NAMALWA (cell line): ENCODE measurements at places on chromosomes 13 and 19.
A peak's percentile ranks its signal among the peaks of the same experiment; 100 is the strongest.

DNA sequence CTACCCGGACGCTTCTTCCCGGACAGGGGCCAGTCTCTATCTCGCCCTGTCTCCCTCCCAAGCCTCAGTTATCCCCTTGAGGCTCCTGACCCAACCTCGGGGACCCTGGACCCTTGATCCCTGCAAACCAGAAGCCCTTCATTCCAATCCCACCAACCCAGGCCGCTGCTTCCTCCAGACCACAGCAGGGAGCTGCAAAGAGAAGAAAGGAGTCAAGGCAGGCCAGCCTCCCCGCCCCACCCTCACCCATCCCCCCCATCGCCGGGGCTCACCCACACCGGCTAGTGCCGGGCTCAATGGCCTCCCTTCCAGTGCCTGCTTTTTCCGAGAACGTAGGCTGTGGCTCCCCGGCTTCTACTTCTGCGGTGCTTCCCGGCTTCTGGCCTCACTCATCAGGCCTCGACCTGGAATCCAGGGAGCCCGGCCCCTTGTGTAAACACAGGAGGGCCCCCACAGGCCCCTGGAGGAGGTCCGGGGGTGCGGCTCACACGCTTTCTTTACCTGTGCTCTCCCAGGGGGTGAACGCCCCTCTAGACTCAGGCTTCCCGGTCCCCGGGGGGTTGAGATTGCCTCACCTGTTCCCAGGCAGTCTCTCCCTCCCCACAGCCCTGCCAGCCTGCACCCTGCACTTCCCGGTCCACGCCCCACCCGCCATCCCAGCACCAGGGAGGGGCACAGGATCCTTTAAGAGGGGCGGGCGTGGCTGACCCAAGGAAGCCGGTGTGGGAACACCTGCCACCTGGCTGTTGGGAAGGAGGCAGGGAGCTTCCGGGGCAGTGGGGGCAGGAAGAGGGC lies at the start of gene FAM83E:
Gene FAM83E, minus strand, starts transcription at position 641 of the 795 bp plus-strand sequence. CDS start 1,704 bp downstream, outside the sequence.
- no peak for DNase-seq

GRCh38 chr13:69959046-69959445 lies 148.6 kb upstream of the ATXN8OS start:
- DNase-seq = no peak

- DNase-seq = no peak
Measured at GRCh38 chr13:43573802-43574514, 212.8 kb downstream of the ENOX1 start.

- DNase-seq = no peak
Measured at GRCh38 chr13:99173606-99174005, 27.0 kb upstream of the UBAC2 start.

- DNase-seq = no peak
Measured at GRCh38 chr13:43487461-43487860, 299.3 kb downstream of the ENOX1 start.

GRCh38 chr19:17475541-17476115 lies 5.3 kb downstream of the SLC27A1 start:
- no peak for DNase-seq

DNA sequence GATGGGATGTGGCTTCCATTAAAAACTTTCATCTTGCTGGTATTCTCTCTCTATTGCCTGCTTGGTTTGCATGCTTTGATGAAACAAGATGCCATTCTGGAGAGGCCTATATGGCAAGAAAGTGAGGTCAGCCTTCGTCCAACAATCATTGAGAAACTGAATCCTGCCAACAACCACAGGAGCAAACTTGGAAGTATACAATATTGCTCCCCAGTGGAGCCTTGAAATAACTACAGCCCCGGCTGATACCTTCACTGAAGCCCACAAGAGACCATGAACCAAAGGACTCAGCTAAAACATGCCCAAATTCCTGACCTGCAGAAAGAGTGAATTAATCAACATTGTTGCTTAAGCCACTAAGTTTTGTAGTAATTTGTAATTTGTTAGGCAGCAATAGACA lies 82.5 kb upstream of the FGF14 start:
- peak; percentile 22 for DNase-seq

- peak; percentile 87 for DNase-seq
Measured at GRCh38 chr19:6802336-6803035, 30.0 kb downstream of the VAV1 start.

DNA sequence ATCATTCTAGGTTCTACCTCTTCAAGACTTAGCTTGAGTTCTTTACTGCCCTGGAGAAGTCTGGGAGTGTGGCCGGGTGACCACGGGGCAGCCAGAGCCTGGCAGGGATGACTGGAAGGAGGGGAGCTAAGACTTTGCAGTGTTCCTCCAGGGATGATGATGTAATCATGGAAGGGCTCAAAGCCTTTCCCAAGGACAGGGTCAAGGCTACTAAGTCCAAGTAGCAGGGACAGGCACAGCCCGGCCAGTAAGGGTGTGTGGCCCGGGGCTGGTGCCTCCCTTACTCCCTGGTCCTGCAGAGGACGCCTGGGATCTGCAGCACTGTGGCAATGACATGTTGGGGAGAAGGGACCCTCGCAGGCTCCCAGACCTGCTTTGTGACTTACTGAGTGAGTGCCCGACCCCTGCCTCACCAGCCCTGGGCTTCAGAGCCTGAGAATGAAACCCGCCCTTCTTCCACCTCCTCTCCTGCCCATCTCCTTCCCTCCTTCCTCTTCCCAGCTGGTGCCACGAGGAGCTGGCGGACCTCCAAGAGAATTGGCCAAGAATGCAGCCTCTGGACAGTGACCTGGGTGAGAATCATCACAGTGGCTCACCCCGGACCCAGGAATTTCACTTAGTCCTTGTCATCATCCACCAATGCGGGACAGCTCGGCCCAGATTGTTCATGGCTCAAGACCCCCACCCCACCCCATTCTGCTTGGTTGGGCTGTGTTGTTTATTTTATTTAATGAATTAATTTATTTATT lies 15.6 kb upstream of the FBXO17 start:
- no peak for DNase-seq

- DNase-seq = no peak
Measured at GRCh38 chr13:41648314-41648935, 191.1 kb downstream of the RGCC start.

- peak; percentile 91 for DNase-seq
Measured at GRCh38 chr19:2474232-2475017, 1.5 kb upstream of the GADD45B start.

DNA sequence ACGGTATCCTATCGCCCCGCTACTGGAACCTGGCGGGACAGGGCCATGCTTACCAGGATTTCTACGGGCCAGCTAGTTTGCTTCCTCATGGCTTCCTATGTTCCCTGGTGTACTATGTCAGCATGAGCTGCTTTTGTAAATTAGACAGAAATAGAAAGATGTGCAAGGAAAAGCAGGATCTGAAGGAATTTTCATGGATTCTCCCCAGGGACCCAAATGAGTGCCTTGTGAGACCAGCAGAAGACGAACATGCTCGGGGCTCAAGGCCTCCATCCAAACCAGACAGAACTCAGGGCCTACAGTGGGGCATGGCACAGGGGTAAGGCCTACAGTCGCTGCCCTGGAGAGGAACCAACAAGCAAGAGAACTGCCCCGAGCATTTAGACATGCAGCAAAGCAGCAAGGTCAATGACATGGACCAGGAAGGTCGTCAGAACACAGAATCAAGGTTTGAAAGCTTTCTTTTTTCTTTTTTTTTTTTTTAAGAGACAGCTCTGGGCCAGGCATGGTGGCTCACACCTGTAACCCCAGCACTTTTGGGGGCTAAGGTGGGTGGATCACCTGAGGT lies 17.3 kb downstream of the EPS15L1 start:
- no peak for DNase-seq

GRCh38 chr19:29793116-29793727 lies 18.6 kb upstream of the CCNE1 start:
- no peak for DNase-seq

- DNase-seq = no peak
Measured at GRCh38 chr13:84834201-84834600, 951.9 kb upstream of the SLITRK1 start.

GRCh38 chr13:84902243-84902642 lies 897.0 kb downstream of the SLITRK6 start:
- peak; percentile 87 for DNase-seq

GRCh38 chr19:40445780-40446262 lies 1.7 kb upstream of the SERTAD3 start:
- no peak for DNase-seq

DNA sequence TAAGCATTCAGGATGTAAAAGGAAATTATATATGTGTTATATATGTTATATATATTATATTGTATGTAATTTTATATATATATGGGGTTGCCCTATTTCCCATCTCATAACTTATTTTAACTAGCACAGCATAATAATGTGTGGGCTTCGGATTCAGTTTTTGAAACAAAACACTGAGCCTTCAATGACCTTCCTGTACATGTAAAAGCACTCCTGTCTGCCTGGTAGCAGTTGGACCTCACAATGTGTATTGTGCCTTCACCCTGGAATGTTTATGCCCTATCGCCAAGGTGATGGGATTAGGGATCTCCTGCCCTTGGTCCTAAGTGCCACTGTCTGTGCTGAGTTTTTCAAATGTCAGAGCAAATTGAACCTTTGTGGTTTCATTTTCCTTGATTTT lies 968.8 kb downstream of the TUBA3C start:
- no peak for DNase-seq

DNA sequence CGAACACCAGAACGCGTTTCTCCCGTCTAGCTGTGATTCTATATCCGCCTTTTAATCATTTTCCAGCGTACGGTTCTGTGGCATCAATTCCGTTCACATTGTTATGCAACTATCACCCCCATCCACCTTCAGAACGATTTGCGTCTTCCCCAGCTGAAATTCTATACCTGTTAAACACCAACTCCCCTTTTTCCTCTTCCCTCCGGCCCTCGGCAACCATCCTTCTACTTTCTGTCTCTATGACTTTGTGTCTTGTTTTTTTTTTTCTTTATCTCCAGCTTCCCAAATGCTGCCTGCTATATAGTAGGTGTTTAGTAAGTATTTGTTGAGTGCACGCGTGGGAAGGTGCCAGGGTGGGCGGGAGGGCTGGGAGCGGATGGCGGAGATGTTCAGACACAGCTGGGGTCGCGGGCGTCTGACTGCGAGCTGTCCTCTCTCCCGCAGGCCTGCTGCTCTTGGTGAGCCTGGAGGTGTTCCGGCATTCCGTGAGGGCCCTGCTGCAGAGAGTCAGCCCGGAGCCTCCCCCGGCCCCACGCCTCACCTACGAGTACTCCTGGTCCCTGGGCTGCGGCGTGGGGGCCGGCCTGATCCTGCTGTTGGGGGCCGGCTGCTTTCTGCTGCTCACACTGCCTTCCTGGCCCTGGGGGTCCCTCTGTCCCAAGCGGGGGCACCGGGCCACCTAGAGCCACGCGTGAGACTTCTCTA lies 20.2 kb downstream of the CACNG6 start:
- no peak for DNase-seq

- DNase-seq = no peak
Measured at GRCh38 chr13:112580211-112580610, 7.7 kb downstream of the TUBGCP3 start.

DNA sequence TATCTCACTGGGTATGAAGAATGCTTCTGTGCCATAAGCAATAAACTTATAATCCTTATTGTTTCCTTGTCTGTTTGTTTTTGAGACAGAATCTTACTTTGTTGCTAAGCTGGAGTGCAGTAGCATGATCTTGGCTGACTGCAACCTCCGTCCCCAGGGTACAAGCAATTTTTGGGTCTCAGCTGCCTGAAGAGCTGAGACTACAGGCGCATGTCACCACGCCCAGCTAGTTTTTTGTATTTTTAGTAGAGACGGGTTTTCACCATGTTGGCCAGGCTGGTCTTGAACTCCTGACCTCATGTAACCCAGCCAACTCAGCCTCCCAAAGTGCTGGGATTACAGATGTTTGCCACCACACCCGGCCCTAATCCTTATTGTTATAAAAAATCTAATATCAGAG lies 112.5 kb downstream of the MYO16 start:
- no peak for DNase-seq

- DNase-seq = no peak
Measured at GRCh38 chr13:22748866-22749577, 431.8 kb upstream of the SGCG start.

DNA sequence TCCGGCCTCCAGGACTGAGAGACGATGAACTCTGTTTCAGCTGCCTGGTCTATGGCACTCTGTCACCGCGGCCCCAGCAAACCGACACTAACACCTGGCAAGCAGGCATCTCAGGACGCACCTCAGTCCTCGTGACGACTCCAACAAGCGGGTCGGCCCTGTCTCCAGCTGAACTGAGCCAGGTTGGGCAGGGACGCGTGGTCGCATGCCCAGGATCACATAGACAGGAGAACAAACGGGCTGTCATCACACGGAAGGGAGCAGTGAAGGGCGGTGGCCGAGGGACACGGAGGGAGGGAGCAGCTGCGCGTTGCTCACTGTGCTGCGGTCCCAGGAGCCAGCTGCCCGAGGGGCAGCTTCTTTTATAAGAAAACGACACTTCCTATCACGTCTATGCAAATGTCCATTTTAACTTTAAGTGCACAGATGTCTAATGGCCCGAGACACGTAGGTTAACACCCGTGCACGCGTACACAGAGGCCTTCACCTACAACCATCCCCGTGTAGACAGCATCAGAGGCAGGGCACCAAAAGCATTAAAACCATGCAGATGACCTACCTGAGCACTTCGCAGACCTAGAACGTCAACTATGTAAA lies 8.9 kb downstream of the SGTA start:
- peak; percentile 40 for DNase-seq

GRCh38 chr13:113483081-113483480 lies 7.4 kb downstream of the DCUN1D2 start:
- no peak for DNase-seq

- DNase-seq = no peak
Measured at GRCh38 chr13:44267980-44268379, 105.6 kb upstream of the SERP2 start.

DNA sequence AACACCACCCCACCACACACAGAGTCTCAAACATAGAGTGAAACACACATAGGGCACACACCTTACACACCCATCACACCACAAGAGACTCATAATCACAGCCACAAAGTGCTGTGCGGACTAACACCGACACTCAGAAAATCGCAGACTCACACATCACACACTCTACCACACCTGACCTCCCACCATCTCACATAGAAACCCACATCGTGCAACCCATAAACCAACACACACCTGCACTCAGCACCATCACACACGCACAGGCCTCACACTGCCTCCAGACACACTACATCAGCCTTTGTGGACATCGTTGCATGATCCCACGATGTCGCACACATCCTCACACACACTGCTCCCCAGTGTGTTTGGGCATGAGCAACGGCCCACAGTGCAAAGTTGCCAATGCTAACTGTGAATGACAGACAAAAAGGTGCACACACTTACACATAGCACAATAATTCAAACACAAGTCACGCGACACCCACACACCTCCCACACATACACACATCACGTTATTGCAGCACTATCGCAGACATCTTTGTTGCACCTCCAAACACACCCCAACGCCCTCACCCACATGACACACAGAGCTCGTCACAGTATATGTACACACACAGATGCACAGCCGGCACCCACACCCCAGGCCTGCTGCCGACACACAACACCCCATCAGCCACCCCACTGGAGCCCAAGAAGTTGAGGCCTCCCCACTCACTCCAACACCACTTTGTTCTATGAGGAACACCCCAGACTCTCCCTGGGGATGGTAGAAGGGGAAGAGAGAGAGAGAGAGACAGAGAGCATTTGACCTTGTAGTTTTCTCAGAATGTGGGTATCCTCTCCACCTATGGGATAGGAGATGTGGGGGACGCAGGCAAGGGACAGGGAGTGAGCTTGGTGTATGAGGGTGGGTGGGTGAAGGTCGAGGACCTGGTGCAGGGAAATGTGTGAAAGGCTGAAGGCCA lies 1.2 kb upstream of the ATP1A3 start:
- no peak for DNase-seq

GRCh38 chr13:20348645-20349408 lies 116.7 kb upstream of the GJB6 start:
- DNase-seq = no peak

GRCh38 chr13:32259116-32259515 lies 56.0 kb downstream of the ZAR1L start:
- no peak for DNase-seq
